Urinary bladder (tissue), 4 donors: ENCODE measurements at places on chromosomes 5 and 9. TPM values are rescaled to one million over a fixed set of nuclear protein-coding genes. Genes with fewer than 3 reads are reported as not detected.

TMEM174 gene
- not detected for total RNA-seq

CFAP90 gene
- 0.21 TPM for total RNA-seq

SLC28A3 gene
- 2.0 TPM for total RNA-seq

CTXN3 gene
- 1.1 TPM for total RNA-seq

LRRC70 gene
- total RNA-seq = 18.1 TPM
